ENCODE measurements at places on chromosomes 6 and 20. TPM values are rescaled to one million over a fixed set of nuclear protein-coding genes. Genes with fewer than 3 reads are reported as not detected.

LGSN gene
- total RNA-seq, result 3.5 TPM

ZSCAN16 gene
- 4.3 TPM for total RNA-seq

LRRN4 gene
- not detected for total RNA-seq

ZNF334 gene
- not detected for total RNA-seq

FLRT3 gene
- 2.0 TPM for total RNA-seq

LY6G6F gene
- total RNA-seq, result not detected

TMEM200A gene
- not detected for total RNA-seq

HUS1B gene
- total RNA-seq, result 0.18 TPM

MUC21 gene
- total RNA-seq, result not detected

CRIP3 gene
- 0.20 TPM for total RNA-seq
